ENCODE measurements at places on chromosomes 16 and 17.

GRCh38 chr16:3963203-3963602, 82.7 kb upstream of the CREBBP start:
- DNase-seq = no peak

GRCh38 chr16:3022684-3023414, 893 bp downstream of the HCFC1R1 start:
- no peak for DNase-seq

- DNase-seq = peak; percentile 37
Measured at GRCh38 chr17:80104321-80104955, 3.1 kb downstream of the GAA start.

DNA sequence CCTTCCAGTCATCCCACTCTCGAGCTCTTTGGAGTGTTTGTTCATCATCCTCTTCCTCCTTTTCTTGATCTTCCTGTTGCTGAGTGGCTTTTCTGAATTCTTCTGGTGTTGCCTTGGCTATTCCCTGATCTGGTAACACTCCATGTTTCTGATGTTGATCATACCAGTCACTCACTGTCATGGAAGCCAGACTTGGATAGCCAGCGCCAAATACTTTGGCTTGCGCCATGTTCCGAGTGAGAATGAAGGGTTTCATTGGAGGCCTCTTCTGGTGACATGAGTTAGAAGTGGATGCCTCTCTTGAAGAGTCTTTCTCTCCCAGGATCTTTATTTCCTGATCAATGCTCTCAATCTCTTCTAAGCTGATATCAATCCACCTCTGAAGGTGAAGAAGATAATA, 31.2 kb downstream of the TEX14 start:
- DNase-seq = no peak

DNA sequence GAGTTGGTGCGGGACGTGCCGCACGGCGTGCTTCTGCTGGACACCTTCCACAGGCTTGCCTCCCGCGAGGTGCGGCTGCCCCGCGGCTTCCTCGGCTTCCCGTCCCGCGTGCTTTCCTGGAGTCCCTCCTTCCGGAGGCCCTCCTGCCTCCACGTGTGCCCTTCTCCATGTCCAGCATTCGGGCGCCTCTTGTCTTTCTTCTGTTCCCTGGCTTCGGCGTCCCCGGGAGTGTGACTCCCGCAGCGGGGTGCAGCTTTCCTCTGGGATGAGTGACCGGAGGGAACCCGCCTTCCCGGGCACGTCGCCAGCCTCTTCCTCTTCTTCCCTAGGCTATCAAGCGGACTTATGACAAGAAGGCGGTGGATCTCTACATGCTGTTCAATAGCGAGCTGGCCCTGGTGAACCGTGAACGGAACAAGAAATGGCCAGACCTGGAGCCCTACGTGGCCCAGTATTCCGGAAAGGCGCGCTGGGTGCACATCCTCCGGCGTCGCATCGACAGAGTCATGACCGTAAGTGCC, 23.0 kb downstream of the DNAH2 start:
- no peak for DNase-seq

- DNase-seq = no peak
Measured at GRCh38 chr17:79189305-79189704, 114.7 kb downstream of the ENGASE start.
